Stimulated activated CD8-positive, alpha-beta memory T cell treated with anti-CD3 and anti-CD28 coated beads, Interleukin-4, amount 100 ng/mL, for 1 hour (primary cell): ENCODE measurements at places on chromosomes 3 and 15.

GRCh38 chr15:39426552-39427532 is 154.0 kb upstream of the THBS1 start:
- peak; percentile 54 for DNase-seq

DNA sequence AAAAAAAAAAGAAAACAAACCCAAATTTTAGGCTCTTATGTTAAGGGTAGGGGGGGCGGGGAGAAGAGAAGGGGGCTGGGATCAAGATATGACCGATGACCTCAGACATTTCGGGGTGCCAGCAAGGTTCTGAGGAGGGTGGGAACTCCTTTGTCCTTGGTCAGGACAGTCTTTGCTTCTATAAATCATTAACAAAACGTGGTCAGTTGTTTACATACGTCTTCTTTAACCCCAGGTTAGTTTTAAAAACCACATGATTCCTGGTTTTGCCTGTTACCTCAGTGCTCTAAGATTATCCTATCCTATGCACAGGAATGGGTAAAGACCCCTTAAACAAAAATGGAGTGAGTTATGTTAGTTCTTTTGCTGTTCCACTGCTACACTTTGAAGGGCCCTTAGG is 285.5 kb downstream of the GABRG3 start:
- DNase-seq, result no peak

DNA sequence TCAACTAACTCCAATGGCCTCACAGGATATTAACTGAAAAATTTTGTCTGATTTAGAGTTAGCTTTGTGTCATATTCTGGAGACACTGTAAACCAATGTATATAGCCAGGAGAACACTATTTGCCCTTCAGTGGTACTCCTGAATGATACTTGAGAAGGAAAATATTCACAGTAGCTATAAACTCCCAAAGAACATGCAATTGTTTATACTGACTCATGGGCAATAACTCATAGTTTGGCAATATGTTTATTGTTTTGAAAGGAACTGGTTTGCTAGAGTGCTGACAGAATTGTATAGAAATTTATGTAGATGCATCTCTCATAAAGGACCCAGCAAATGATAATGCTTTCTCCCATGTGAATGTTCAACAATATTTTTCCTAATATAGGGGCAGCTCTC is 537.6 kb downstream of the PLOD2 start:
- no peak for DNase-seq

GRCh38 chr15:45586601-45587094 is 531 bp upstream of the BLOC1S6 start:
- no peak for DNase-seq

DNA sequence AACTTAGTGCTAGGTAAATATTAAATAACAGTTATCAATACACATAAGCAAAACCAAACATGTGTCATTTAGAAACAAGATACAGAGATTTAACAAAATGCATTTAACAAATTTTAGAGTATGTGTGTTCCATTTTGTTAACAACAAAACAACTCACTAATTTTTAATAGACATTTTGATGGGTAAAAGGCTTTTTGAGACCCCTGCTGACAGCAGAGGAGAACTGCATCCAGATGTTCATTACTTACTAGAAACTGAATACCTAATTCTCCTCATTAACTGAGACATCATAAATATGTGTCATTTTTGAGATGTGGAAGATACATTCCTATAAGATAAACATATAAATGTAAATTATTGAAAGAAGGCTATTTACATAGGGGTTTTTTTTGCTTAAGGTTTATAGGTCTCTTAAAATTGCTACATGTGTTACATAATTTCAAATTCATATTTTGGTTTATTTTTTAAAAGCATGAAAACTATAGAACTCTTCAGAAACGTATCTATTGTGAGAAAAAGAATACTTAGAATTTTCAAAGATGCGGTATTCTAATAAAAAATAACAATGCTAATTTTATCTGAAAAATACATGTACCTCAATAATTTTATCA is 1009.8 kb downstream of the TUSC7 start:
- no peak for DNase-seq

DNA sequence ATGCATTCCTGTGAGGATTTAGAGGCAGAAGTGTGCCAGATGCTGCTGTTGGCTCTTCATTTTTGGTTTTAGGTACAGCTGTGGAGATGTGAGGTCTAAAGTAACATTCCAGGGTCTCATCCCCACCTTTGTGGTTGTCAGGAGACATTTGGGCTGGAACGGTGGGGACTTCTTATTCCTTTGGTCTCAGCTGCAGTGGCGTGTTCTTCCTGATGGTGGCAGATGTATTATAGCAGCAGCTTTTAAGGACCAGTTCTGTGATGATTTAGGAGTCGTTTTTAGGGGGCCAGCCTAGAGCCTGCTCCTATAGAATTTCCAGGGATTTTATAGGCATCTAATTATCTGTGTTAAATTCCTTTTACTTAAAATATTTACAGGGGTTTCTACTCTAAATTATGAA is 221.0 kb upstream of the EOMES start:
- no peak for DNase-seq

- no peak for DNase-seq
These were observed 416.1 kb downstream of the ERC2 start for GRCh38 chr3:56052188-56052587.

- no peak for DNase-seq
These were observed 730.2 kb downstream of the TUSC7 start for GRCh38 chr3:117439812-117440211.

- no peak for DNase-seq
These were observed 491.7 kb upstream of the RASGRP1 start for GRCh38 chr15:39056357-39056756.

DNA sequence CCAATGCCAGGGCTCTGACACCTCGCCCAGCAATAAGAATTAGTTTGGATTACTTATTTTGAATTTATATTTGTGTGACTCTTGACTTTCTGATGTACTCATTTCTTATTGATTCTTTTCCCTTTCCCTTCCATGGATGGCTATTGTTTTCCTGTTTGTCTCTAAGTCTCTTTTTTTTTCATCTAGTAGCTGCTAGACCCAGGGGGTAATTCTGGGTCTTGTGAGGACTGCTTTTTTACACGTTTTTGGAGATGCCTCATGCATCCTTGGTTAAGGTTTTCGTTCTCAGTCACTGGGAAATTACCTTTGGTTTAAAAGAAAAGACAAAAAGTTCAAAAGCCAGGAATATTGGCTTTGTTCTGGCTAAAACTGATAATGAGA is 70.2 kb upstream of the STRIT1 start:
- DNase-seq, result no peak

DNA sequence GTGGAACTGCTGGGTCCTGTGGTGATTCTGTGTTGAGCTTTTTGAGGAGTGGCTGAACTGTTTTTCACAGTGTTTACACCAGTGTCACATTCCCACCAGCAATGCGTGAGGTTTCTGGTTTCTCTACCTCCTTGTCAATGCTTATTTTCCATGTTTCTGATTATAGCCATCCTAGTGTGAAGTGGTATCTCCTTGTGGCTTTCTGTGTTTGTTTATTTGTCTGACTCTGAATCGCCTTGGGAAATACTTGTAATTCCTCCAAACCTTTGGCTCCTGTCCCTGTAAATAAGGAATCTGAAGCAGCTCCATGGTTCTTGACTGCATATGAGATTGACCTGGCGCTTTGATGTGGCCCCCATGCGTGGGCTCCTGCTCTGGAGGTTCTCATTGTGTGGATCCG is 20.6 kb downstream of the FAN1 start:
- no peak for DNase-seq

DNA sequence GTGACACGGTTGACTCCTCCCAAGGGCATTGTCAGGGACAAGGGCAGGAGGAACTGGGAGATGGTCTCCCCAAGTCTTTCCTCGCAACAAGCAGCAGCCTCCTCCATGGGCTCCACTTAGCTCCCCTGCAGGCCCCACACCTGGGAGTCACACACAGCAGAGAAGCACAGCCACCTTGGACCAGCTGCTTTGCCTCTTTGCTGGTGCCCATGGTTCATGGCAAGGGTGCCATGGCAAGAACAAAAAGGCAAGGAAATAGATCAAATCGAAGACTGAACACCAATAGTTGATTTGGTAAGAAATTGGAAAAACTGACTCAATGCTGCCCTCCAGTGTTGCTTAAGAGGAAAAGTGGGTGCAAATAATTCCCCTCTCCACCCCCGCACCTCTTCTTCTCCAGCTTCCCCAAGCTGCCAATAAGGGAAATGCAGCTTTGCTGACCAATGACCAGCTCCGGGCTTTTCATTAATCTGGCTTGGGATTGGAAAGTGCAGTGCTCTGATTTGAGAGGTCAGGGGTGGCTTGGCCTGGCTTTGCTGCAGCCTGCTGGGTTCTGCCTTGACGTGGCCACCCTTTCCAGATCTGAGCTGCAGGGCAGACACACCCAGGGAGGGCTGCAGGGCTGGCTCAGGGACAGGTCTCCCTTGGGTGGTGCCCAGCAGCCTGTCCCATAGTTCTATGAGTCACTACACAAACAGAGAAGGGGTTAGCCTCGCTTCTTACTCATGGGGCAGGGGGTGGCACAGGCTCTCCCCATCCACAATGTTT is 162.0 kb downstream of the KLF13 start:
- DNase-seq, result no peak

GRCh38 chr15:38208206-38208605 is 44.4 kb upstream of the SPRED1 start:
- no peak for DNase-seq

DNA sequence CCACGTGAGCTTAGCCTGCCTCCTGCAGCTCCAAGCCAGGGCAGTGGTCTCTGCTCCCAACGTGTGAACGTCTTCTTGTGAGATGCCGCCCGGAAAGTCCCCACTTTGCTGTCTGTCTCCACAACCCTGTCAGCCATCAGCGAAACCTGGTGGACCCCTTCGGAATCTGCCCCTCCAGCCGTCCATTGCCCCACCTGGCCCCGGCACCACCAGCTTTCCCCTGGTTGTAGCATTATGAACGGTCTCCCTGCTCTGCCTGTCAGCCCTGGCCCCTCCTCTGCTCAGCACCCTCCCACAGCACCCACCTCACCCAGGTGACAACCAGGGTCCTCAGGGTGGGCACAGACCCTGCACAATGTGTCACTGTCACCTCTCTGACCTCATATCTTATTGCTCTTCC is 71.1 kb downstream of the HMCES start:
- no peak for DNase-seq

GRCh38 chr15:74504836-74505235 is 36.2 kb upstream of the ARID3B start:
- DNase-seq, result no peak

DNA sequence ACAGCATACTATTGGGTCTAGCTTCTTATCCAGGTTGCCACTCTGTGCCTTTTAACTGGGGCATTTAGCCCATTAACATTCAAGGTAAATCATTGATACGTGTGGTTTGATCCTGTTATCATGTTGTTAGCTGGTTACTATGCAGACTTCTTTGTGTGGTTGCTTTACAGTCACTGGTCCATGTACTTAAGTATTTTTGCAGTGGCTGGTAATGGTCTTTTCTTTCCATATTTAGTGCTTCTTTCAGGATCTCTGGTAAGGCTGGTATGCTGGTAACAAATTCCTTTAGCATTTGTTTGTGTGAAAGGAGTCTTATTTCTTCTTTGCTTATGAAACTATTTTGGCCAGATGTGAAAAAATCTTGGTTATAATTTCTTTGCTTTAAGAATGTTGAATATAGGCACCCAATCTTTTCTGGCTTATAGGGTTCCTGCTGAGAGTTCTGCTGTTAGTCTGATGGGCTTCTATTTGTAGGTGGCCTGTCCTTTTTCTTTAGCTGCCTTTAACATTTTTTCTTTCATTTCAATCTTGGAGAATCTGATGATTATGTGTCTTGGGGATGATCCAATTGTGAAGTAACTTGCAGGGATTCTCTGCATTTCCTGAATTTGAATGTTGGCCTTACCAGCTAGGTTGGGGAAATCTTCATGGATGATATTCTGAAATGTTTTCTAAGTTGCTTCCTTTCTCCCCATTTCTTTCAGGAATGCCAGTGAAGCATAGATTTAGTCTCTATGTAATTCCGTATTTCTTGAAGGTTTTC is 39.3 kb downstream of the CCR1 start:
- DNase-seq, result no peak

- DNase-seq, result no peak
These were observed 4.3 kb upstream of the UBE2E2 start for GRCh38 chr3:23198801-23199200.

DNA sequence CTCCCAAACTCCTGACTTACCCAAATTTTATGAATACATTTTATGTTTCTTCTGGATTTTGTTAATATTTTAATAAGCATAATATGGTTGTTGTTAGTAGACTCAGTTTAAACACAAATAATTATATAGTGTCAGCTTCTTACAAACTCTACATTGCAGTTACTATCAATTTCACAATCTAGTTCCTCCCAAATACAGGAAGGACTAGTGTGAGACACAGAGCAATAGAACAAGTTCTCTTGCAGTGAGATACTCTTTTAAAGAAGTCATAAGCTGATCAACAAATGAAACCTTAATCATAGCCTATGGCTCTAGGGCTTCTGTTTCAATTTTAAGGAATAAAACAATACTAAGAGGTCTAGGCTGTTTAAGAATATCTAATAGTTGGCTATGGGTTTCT is 86.1 kb downstream of the SAMMSON start:
- no peak for DNase-seq

DNA sequence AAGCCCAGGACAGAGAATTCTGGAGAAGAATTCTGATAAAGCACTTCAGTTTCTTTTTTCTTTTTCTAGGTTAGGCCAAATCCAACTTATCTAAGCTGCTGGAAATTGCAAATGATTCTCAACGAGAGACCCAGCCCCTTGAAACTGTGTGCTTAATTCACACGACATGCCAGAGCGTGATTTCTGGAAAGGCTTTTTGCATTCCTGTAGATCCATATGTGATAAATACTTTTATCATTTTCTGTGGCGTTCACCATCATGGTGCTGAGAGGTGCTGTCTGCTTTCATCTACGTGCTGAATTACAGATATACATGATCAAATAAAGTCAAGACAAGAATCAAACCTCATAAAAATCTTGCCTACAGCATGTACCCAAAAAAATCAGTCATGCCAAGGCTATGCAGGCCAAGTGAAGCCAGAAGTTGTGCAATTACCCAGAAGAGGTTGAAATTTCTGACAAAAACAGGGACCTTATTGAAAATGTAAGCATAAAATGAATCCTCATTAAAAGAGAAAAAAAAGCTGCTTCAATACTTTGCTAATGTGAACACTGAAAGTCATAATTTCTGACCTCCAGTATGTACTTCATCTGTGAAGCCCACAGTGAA is 10.8 kb upstream of the MEF2A start:
- no peak for DNase-seq

DNA sequence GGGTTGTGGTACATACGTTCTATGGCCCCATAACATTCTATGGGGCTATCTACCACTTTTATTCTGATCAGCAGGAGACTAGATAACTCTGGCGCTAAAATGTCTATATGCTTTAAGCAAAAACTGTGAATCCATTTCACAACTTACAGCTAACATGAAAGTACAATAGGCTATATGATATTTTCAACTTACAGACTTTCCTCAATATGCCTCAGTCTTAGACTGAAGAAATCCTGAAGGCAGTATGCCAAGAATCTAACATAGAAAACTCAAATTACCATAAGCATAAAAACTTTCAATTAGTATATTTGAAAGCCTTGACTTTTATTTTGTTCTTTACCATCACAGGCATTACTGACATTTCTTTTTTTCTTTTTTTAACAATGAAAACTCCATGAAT is 81.4 kb downstream of the CBLB start:
- DNase-seq, result no peak

- DNase-seq, result no peak
These were observed 54.9 kb downstream of the KIF9 start for GRCh38 chr3:47227678-47228077.
